ENCODE measurements at places on chromosomes 6 and 20. TPM values are rescaled to one million over a fixed set of nuclear protein-coding genes. Genes with fewer than 3 reads are reported as not detected.

The C4B gene
- 0.19 TPM for polyA plus RNA-seq

The PRL gene
- not detected for polyA plus RNA-seq

The STMN3 gene
- 28.6 TPM for polyA plus RNA-seq

The PAK5 gene
- polyA plus RNA-seq, result 0.57 TPM

The SLC24A3 gene
- 0.81 TPM for polyA plus RNA-seq

The PRND gene
- not detected for polyA plus RNA-seq

The MDFI gene
- 2.8 TPM for polyA plus RNA-seq

The LTA gene
- not detected for polyA plus RNA-seq

The TNF gene
- 0.11 TPM for polyA plus RNA-seq

The TUBB2A gene
- polyA plus RNA-seq, result 305 TPM

The VWA7 gene
- 0.75 TPM for polyA plus RNA-seq

The SNAP25 gene
- polyA plus RNA-seq, result 0.73 TPM

The SIRPD gene
- not detected for polyA plus RNA-seq

The ZSCAN31 gene
- polyA plus RNA-seq, result 2.8 TPM

The GGTLC1 gene
- not detected for polyA plus RNA-seq

The C6orf58 gene
- 0.18 TPM for polyA plus RNA-seq

The GNMT gene
- polyA plus RNA-seq, result 2.5 TPM

The IL22RA2 gene
- not detected for polyA plus RNA-seq

The DDX27 gene
- 91.5 TPM for polyA plus RNA-seq

The EEF1A2 gene
- 1.3 TPM for polyA plus RNA-seq

Data from GM23338 (cell line).